ENCODE measurements at places on chromosomes 2 and 18. TPM values are rescaled to one million over a fixed set of nuclear protein-coding genes. Genes with fewer than 3 reads are reported as not detected.

DNA sequence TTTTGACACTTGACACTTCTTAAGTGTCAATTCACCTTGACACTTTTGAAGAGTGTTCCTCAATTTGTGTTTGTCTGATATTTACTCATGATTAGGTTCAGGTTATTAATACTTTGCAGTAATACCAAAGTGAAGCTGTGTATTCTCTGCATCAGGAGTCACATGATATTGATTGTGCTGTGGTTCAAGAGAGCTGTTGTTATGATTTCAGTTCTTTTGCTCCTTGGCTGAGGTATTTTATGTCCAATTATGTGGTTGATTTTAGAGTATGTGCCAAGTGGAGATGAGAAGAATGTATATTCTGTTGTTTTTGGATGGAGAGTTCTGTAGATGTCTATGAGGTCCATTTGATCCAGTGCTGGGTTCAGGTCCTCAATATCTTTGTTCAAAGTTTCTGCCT is 17.2 kb downstream of the EHBP1 start:
- no peaks in the 10 kb centered on the region for H3K4me1 ChIP-seq
- H3K27me3 ChIP-seq, result no peaks in the 10 kb centered on the region
- peaks cover 10% of the 10 kb centered on the region for H3K36me3 ChIP-seq
- no peak for DNase-seq

GRCh38 chr2:105231232-105231619 is 10.3 kb upstream of the GPR45 start:
- H3K27me3 ChIP-seq, result no peaks in the 10 kb centered on the region
- no peaks in the 10 kb centered on the region for H3K36me3 ChIP-seq
- H3K4me3 ChIP-seq, result no peak overlapping the region
- H3K27ac ChIP-seq, result no peak overlapping the region

- H3K4me3 ChIP-seq, result no peak overlapping the region
- H3K27me3 ChIP-seq, result no peaks in the 10 kb centered on the region
- peak; percentile 61 for DNase-seq
- H3K4me1 ChIP-seq, result no peaks in the 10 kb centered on the region
These were observed 223.5 kb downstream of the HRH4 start for GRCh38 chr18:24683925-24684324.

DNA sequence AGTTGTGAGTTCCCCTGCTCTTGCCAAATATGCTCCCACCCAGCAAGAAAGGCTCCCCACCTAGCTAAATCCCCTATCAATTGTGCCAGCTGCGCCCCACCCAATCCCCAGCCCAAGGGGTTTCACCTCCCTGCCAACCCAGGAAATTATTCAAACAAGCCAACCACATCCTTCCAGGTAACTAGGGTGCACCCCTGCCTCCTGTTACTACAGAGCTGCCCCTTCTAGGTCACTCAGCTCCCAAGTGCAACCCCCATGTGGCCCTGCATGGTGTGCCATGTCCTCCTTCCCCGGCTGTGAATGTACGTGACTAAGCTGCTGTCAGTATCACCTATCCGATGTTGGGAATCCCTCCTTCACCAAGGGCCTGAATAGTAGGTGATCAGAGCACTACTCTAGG is 91.2 kb upstream of the LDAH start:
- H3K4me1 ChIP-seq, result no peaks in the 10 kb centered on the region
- no peak overlapping the region for H3K27ac ChIP-seq
- peaks cover 3% of the 10 kb centered on the region for H3K36me3 ChIP-seq
- no peaks in the 10 kb centered on the region for H3K27me3 ChIP-seq

Gene SLC4A5
- 0.50 TPM for total RNA-seq

Gene FBXO48
- total RNA-seq, result 1.3 TPM

All from H9 (cell line).